Lower lobe of right lung (tissue), 2 donors: ENCODE measurements at places on chromosomes 7 and 10.

DNA sequence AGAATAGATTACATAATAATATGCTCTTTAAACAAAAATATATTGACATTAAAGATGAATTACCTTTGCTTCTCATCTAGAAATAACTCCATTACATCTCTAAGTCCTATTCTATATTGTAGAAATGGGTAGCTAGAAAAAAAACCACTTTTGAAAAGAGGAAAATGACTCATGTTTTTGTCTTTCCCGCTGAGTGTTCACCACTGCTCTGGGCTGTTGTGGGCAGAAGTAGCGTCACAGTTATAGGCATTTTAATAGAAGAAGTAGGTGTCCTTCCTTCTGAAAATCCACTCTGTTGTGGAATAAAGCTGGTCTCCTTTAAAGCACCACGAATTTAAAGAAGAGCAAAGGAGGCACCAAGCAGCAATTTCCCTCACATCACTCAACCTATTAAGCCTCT lies 117.6 kb upstream of the NFE2L3 start:
- DNase-seq, result no peak

- DNase-seq, result no peak
These were observed 152.5 kb upstream of the TNS3 start for GRCh38 chr7:47734287-47734948.

GRCh38 chr7:5678295-5679047 lies 103.0 kb downstream of the RNF216 start:
- no peak for DNase-seq

- peak; percentile 36 for DNase-seq
These were observed 46.6 kb downstream of the PRKAG2 start for GRCh38 chr7:151830121-151830830.

GRCh38 chr10:99285881-99286280 lies 43.3 kb upstream of the CNNM1 start:
- no peak for DNase-seq

DNA sequence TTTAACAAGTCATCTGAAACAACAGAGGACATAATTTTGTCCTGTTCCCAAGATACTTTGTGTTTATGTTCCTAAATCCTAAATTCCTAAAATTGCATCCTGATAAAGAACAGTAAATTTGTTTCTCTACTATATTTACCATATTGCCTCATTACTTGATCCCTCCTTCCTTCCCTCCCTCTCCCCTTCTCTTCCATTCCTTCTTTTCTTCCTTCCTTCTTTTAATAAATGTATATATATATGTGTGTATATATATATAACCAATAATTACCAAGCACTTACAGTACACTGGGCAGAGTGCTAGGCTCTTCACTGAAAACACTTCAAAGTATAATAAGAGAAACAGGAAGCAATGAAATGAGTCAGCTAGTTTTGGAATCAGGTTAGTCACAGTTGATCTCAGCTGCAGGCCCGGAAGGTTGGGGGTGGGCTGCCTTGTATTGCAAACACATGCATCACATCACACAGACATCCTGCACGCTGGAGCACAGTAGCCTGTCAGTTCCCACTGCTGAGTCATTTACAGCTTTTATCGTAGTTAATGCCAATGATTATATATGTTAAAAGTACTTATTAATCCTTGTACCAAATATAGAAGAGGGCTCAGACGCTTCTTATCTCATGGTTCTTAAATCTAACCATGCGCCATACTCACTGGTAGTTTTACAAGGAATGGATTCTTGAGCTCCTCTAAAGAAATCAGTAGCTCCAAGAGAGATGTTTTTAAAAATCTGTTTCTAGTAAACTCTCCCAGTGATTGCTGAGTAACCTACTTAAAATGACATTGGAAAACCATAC lies 551.7 kb downstream of the GRM8 start:
- DNase-seq, result peak; percentile 42

GRCh38 chr10:62907470-62908212 lies 91.5 kb upstream of the EGR2 start:
- DNase-seq, result no peak

DNA sequence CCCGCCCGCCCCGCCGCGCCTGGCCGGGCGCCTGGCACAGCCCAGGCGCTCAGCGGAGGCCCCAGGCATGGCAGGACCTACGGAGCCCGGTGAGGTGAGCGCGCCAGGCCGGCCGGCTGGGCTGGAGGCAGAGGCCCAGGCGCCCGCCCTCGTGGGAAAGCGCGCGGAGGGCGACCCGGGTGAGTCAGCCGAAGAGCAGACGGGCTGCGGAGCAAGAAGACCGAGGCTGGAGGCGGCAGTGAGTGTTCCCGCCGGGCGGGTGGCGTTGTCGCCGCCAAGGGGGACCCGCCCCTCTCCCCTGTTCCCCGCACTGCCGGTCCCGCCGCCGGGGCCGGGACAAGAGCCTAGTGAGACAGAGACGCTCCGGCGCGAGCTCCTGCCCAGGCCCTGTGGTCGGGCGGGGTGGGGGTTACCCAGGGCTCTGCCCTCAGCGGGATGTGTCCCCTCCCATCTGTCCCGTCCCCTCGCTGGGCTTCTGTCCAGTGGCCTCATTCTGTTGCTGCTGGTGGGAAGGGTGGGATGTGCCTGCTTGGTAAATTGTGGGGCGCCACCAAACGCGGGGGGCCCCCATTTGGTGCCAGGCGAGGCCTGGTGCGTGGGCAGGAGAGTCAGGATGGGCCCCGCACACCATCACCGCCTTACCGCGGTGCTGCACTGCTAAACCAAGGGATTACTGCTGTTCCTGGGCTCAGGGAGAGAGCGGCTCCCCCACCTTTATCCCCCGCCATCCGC lies 17.0 kb upstream of the NODAL start:
- DNase-seq, result peak; percentile 78

- DNase-seq, result no peak
These were observed 186.2 kb downstream of the CXCL12 start for GRCh38 chr10:44198780-44199097.

- peak; percentile 67 for DNase-seq
These were observed 938 bp upstream of the CADPS2 start for GRCh38 chr7:122887198-122887597.

GRCh38 chr7:49763791-49764190 lies 9.6 kb upstream of the VWC2 start:
- DNase-seq, result no peak

- no peak for DNase-seq
These were observed 77.1 kb downstream of the INPP5A start for GRCh38 chr10:132614431-132615340.

- DNase-seq, result no peak
These were observed 88.8 kb upstream of the PDE1C start for GRCh38 chr7:32158751-32159745.

DNA sequence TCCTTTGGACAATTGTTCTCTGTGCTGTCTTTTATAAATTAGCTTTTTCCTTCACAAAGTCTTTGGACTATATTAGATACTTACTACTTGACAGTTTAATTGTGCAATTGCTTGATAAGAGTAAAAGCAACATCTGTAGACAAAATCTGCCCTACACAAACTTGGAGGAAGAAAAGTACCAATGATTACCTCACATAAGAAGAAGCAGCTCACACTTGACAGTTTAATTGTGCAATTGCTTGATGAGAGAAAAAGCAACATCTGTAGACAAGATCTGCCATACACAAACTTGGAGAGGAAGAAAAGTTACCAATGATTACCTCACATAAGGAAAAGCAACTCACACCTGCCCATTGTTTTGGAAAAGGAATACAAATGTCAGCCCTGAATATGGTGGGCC lies 17.1 kb upstream of the SCIN start:
- DNase-seq, result no peak

- DNase-seq, result peak; percentile 42
These were observed 13.1 kb downstream of the BRAT1 start for GRCh38 chr7:2542011-2542915.

DNA sequence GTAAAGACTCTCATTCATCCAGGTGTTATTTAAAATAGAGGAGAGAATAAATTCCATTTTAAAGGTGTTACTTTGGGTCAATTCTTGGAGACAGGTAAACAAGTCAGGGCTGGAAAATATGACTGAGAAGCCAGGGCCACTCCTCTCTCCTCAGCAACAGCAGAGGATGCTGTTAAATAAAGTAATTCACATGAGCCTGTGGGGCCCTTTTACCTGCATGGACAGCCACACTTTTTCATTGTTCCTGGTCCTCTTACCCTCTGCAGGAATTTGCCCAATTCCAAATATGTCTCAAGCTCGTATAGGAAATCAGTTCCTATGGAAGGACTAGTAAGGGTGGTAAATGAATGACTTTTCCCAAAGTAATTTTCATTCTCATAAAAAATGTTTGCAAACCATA lies 420.1 kb upstream of the KLF6 start:
- no peak for DNase-seq

DNA sequence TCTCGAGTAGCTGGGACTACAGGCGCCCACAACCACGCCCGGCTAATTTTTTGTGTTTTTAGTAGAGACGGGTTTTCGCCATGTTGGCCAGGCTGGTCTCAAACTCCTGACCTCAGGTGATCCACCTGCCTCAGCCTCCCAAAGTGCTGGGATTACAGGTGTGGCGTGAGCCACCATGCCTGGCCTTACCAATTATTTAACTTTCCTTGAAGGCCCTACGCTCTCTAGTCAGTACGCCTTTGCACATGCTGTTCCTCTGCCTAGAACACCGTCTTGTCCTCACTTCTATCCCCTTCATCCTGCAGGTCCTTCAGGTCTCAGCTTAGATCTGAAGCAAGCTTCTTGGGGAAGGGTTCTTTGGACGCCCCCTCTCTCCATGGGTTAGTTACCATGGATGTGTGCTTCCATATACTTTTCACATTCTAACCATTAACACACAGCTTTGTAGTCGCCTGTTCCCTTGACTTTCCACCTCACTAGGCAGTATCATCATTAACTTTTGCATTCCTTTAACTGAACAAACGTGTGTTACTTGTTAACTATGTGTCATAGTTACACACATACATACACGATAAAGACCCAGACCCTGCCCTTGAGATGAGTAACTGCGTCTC lies 592 bp upstream of the ATP6V1F start:
- DNase-seq, result no peak

GRCh38 chr10:103709341-103709920 lies 145.9 kb downstream of the SH3PXD2A start:
- DNase-seq, result no peak

DNA sequence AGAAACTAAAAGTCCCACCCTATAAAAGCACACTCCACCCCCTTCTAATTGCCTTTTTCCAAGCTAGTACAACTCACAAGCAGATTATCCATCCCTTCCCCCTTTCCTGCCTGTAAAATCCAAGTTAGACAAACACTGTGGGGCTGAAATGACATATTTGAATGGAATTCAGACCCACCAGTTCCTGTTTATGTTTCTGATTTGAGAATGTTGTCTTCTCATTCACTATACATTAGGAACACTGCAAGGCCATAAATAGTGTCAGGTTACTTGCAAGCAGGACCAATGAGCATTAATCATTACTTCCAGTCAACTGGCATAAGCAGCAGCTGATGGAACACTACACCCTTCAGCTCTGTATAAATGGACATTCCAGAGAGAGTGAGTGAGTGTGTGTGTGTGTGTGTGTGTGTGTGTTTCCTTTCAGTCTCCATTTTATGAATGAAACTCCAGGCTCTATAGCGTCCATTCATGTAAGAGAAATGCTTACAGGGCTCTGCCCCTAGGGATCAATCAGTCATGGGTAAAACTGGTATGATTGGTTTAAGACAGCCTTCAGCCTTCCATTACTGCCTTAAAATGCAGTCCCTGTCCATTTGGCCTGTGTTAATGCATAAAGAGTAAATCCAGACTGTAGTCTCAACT lies 69.3 kb downstream of the ETV1 start:
- no peak for DNase-seq

DNA sequence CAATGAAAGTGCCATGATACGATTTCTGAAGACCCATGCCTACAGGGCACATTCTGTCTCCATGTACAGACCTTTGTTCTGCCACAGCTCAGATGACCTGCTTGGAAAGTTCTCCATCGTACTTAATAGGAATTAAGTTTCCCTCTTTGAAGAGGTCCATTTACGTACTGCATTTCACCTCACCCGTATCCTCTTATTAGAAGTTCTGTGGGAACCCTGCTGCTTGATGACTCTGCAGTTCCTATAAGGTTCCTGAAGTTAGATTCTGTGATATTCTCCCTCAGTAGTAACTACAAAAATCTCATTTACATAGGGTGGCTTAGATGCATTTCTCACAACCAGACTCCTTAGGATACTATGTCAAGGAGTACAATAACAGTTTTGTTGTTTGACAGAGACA lies 50.9 kb downstream of the MINDY3 start:
- DNase-seq, result no peak

- DNase-seq, result peak; percentile 73
These were observed 36.2 kb upstream of the GTF2IRD1 start for GRCh38 chr7:74417419-74417971.

DNA sequence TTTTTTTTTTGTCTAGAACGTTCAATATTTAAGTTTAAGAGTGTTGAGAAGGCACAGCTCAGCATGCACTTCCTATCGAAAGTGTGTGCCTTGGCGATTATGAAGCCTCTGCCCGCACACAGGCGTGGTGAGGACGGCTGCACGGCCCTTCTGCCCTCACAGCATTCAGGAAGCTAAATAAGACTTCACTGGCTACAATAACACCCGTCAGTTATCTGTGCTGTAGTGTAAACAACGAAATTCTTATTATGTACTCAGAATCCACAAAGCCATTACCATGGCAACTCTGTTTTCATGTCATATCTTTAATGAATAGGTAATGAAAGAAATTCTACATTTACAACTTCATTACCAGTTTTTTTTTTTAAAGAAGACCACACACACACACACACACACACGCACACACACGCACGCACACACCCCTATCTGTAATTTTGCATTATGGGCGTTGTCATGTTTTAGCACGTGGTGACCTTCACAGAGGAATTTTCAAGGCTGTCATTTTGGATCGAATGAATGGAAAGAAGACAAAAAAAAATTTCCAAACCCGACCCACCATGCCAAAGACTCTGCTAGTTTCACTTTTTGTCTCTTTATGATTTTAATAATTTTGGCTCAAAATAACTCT lies 254.8 kb upstream of the CTBP2 start:
- DNase-seq, result no peak

DNA sequence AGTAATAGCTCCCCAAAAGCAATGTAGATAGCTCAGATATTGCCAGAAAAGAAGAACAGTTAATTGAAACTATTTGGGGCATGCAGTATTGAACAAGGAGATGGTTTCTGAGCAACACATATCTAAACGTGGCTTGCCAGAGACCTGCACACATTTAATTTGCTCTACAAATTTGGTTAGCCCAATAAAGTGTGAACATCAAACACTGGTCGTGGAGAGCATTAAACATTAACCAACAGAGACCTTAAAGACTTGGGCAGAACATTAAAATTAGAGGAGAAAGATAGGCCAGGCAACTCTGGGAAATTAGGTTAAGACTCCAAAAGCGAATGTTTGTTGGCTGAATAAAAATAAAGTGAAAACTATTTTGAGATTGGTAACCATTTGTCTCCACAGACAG lies 61.6 kb upstream of the ARID5B start:
- no peak for DNase-seq

- DNase-seq, result no peak
These were observed 64.8 kb upstream of the AHR start for GRCh38 chr7:17233603-17234002.

GRCh38 chr10:60363187-60363586 lies 26.5 kb downstream of the ANK3 start:
- no peak for DNase-seq

DNA sequence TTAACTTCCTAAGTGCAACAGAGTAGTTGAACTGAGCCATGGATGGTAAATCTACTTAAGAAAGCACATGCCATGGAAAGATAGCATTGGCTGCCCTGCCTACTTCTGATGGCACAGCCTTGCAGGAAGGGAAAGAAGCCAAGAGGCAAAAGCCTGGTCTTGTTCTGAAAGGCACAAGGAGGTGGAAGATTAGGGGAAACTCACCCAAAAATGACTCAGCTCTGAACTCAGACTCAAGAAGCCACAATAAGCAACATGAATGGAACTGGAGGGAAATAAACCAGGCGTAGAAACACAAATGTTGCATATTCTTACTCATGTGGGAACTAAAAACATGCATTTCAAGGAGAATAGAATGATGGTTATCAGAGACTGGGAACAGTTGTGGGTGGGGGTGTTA lies 20.8 kb upstream of the ALOX5 start:
- no peak for DNase-seq
